ENCODE measurements at places on chromosomes 2 and 18.

DNA sequence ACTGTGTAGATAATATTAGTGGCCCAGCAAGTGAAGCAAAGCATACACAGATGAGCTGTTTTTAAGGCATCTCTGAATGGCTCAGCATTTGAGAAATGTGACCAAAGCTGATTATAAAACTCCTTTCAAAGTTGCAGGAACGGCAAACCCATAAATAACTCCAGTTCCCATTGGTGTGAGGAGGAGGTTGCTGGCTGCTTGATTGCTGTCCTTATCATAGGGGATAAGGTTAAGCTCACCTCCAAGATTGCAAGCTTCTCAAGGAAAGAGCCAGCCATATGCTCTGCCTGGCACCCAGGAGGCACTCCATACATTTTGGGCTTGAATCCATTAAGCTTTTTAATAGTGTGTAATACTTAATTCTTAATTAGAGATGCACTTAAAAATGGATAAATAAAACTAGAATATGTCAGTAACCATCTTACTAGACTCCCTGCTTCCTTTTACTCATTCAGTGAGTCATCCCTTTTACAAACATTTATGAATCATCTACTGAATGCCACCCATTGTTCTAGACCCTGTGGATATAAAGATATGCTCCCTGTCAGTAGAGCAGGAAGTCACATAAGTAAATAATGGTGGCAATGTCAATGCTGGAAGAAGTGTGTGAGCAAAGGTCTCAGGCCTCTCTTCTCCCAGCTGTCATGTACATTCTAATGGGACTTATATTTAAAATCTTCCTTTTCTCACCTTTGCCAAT is 99.3 kb downstream of the SPATS2L start:
- peak; percentile 85 for DNase-seq

DNA sequence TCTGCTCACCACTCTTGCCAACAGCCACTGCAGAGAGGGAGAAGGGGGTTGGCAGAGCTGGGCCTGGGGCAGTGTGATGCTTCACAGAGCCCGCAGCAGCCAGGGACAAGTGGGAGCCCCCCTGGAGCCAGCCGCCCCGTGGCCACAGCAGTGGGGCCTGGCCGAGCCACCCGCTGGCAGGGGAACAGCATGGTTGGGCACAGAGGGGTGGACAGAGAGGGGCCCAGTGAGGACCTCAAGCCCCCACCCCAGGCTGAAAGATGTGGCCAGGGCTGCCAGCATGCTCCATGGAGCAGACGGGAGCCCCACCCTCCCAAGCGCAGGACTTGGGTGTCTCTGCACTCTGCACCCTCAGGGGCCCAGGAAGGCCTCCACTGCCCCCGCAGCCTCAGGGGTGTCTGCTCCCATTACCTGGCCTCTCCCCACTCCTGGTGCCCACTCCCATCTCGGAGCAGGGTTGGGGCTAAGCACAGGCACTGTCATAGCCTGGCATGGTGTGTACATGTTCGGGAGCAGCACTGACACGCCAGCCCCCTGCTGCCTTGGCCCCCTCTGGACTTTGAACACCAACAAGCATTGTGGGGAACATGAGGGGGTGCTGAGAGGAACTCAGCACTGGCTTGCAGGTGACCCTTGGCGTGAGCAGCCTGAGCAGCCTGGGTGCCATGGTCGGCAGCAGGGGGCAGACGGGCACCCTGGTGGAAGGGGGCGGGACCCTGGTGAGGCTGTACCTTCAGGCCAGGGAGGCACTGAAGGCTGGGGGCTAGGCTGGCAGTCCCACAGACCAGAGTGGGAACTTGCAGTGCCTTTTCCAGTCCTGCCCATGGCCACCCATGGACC is 279.6 kb upstream of the CYP26B1 start:
- no peak for DNase-seq

DNA sequence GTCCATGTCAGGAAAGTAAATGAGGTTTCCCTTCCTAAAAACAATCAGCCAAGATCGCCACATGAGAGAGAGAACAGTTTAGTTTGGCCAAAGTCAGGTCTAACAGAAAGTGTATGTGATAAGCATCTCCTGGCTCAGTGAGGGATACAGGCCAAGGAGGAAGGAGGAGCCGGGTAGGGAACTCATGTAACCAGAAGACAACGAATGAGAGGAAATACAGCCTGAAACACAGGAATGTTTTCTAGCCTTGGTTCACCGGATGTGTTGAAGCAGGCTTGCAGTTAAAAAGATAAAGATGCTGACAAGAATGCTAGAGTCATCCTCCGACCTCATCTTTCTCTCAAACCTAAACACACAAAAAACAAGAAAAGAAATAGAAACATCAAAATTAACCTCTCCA is 283.9 kb upstream of the SIX2 start:
- DNase-seq, result peak; percentile 56

DNA sequence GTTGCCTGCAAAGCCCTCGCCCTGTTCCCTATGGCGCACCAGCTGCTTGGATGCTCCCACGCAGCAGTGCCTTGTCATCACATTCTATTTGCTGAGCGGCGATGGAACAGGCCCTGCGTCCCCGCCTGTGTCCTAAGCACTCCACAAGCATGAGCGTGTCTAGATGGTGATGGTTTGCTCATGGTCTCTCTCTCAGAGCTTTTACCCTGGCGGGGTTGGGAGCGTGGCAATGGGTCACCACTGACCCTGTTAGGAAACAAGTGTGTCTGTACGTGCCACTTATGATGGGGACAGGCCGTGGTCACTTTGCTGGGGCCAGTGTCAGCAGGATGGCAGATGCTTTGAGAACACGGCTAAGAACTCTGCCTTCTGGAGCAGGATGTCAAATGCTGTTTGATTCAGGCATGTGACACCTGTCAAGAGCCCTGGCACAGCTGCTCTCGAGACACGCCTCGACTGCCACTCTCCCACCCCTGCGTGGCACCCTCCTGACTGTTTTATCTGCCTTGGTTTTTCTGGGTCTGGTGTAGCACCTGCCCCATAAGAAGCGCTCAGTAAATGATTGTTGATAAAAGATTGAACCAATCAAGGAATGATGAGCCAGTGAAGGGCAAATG is 44.2 kb downstream of the RRM2 start:
- DNase-seq, result no peak

DNA sequence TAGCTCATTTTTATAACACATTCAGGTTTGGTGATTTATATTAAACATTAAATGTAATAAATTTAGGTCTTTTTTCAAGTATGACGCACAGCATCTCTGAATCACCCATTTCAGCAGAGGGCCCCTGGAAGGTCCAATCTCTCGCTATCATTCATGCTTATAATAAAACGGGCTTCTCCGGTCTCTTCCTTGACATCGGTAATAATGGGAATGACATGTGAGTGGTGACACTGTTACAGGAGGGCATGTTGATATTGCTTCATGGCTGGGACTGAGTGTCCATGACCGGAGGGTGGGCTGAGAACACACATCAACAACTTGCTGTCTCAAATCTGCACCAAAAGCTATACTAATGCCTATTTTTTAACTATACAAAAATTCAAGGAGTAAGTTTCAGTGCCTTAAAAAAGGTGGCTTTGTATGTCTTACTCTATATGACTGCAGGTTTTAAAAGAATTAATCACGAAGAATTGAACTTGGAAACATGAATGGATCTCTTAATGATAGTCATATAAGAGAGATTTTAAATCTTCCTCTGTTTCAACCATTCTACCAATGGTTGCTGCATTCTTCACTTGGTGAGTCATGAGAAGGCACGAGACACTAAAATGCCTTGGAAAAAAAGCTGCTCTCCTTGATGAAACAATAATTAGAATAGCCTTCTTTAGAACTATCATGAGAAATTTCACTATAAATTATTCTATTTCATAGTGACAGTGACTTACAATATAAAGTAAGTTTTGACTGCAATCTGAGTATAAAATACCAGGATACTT is 101.9 kb upstream of the NRP2 start:
- DNase-seq, result peak; percentile 7

GRCh38 chr2:42495234-42495581 is 1.4 kb upstream of the KCNG3 start:
- no peak for DNase-seq

GRCh38 chr2:45178854-45179253 is 169.6 kb upstream of the SIX2 start:
- no peak for DNase-seq

- DNase-seq, result no peak
These were observed 1710.4 kb downstream of the SUCLG1 start for GRCh38 chr2:82748653-82749052.

DNA sequence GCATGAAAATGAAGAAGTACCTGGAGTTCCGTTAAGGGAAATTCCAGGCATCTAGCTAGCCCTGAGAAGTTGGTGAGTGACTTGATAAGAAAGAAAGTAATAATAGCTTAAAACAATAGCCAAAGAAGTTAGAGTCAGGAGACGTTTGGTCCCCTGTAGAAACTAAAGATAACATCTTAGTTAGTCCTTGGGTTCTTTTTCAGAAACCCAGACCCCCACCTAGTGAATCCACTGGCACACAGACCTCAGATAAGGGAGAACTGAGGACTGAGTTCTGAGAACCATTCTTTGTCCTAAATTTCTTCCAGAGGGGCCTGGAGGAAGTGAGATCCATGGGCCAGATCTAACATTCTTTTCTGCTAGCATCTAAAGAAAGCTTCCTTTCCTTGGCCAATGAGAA is 335.4 kb downstream of the SLC4A3 start:
- no peak for DNase-seq

- DNase-seq, result no peak
These were observed 350.6 kb downstream of the RND3 start for GRCh38 chr2:150136893-150137292.

DNA sequence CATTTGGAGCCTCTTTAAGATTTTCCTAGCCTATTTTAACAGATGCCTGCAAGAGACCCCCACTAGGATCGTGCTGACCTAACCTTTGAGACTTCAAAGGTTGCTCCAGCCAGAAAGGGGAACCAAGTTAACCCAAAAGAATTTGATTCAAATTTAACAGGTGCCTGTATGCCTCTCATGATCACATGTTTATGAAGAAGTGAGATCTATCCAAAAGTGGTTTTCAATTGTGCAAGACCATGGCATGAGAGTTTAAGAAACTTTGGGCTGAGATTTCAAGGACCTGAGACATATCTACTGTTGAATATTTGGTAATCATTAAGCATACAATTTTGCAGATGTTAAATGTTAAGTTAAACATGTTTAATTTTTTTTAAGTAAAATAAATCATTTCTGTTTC is 1.3 kb upstream of the RSAD2 start:
- DNase-seq, result no peak

Measured in lung microvascular endothelial cell (primary cell).